ENCODE measurements at places on chromosomes 4 and X.

GRCh38 chr4:3391422-3391821, 50.3 kb upstream of the HGFAC start:
- no peak for DNase-seq

GRCh38 chr4:38368613-38369012, 295.4 kb upstream of the KLF3 start:
- no peak for DNase-seq

DNA sequence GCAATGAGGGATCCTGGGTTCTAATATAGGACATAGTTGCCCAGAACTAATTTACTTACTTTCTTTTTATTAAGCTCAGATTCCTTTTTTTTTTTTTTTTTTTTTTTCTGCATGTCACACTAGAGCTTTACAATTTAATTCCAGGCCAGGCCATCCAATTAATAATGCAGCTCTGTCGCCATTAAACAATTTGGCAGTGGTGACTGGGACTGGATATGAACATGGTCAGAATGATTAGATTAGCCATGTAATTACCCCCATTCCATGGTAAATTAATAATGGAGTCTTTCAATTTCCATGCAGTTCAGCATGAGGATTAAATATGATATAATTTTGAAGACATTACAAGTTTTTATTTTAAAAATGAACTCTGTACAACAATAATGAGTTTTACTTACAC, 226.9 kb upstream of the ANXA3 start:
- no peak for DNase-seq

- DNase-seq = no peak
These were observed 20.6 kb downstream of the ZNF721 start for GRCh38 chr4:478373-478772.

DNA sequence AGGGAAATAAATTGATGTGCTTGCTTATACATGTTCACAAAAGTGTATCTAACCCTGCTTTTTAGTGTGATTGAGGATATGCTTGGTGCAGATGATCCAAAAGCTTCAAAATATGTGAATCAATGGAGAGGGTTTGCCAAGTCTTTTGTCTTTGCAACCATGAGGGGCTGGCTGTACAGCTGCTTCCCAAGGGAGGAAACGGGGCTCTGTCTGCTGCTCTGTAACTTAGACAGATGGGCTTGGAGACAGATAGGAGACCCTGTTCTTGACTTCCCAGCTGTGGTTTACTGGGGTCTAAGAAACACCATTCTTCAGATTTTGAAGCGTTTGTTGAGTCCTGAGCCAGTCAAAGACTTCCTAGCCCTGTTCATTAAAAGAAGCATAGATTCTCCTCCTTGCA, 152.3 kb downstream of the DCLK2 start:
- no peak for DNase-seq

DNA sequence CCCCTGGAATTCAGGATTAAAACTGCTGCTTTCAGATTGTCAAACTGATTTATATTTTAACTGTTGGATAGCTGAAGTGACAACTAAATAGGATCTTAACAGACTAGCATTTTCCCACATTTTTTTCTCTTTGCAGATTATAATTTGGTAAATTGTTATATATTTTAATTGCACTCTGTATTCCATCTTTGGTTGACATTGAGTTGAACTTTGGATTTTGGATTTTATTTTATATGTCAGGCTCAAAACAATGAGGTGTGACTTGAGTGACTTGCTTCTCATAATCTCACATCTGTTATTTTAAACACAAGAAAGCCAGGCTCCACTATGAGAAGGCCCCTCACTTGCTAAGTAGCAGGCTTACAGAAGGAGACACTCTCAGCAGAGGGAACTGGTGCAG, 38.1 kb downstream of the NAA11 start:
- DNase-seq = peak; percentile 55

GRCh38 chrX:116246261-116246660, 75.7 kb downstream of the AGTR2 start:
- no peak for DNase-seq

DNA sequence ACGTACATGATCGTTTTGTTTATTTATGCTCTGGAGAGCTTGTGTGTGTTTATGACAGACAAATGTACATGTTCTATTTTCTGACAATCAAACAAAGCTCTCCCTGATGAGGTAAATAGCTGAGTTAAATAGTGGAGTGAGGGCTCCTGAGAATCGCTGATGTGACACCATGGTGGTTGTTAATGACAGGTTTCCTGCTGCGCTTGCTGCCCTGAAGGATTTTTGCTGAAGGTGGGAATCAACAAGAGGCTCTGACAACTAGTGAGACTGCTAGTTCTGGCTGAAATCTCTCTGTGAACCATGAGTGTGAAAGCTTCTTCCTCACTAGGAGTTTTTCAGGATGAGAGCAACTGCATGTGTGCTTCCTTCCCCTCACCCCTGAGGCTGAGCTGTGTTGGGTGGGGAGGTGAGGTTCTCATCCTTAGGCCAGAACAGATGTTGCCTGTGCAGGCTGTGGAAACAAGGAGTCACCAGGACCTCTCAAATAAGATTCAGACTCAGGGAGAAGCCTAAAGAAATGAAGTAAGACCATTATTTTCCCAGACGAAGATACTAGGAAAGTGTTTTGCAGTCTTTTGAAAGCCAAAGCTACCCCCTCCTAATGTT, 173.4 kb upstream of the JADE1 start:
- no peak for DNase-seq

- DNase-seq = no peak
These were observed 402.2 kb upstream of the MAGEB2 start for GRCh38 chrX:29813174-29813573.

- no peak for DNase-seq
These were observed 240.5 kb downstream of the GRIA3 start for GRCh38 chrX:123424546-123424945.

DNA sequence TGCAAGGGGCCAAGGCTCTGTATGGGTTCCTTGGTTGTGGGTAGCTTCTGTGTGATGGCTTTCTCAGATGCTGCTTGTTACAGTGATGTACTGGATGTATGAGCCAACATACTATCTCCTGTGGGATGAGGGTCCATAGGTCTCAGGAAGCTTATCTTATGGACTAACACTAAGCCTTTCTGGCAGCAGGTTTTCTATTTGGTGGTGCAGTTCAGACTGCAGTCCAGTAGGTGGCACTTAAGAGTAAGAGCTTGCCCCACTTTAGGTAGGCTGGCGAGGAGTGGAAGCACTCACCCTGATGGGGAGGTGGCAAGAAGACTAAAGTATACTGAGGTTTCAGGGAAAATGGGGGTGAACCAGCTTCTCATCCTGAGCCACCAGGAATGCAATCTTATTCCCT, 306.7 kb upstream of the MAOA start:
- DNase-seq = peak; percentile 10

DNA sequence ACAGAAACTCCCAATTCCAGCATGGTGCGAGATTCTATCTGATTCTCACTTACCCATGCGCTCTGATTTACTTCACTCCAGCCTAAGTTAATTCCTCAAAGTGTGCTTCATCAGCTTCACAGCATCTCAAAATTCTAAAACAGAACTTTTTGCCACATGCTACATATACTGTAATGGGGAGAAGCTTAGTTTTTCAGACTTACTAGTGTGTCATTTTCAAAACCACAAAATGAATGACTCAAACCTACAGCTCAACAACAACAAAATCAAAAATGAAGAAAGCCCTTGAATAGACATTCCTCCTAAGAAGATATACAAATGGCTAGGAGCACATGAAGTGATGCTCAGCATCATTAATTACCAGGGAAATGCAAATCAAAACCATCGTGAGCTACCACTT, 14.9 kb downstream of the IRF2 start:
- no peak for DNase-seq

- no peak for DNase-seq
These were observed 11.1 kb upstream of the CC2D2A start for GRCh38 chr4:15458616-15459015.

- DNase-seq = no peak
These were observed 2.5 kb upstream of the TMEM47 start for GRCh38 chrX:34659575-34659974.

DNA sequence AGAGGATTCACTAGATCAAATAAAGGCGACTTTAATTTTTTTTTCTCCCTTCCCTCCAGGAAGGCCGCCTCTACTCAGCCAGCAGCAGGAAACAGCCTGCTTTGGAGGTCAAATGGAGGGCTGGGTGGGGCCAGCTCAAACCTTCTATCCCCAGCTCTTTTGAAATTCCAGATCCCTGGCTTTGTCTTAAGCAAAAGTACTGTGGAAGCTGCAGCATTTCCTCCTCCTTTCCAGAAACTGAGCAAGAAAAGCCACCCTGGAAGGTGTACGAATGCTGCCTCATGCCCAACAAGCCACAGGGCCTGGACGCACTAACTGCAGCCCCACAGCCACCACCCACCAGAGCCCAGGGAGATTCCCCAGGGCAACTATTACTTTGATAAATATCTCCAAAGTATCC, 55.1 kb upstream of the ZCCHC13 start:
- no peak for DNase-seq

DNA sequence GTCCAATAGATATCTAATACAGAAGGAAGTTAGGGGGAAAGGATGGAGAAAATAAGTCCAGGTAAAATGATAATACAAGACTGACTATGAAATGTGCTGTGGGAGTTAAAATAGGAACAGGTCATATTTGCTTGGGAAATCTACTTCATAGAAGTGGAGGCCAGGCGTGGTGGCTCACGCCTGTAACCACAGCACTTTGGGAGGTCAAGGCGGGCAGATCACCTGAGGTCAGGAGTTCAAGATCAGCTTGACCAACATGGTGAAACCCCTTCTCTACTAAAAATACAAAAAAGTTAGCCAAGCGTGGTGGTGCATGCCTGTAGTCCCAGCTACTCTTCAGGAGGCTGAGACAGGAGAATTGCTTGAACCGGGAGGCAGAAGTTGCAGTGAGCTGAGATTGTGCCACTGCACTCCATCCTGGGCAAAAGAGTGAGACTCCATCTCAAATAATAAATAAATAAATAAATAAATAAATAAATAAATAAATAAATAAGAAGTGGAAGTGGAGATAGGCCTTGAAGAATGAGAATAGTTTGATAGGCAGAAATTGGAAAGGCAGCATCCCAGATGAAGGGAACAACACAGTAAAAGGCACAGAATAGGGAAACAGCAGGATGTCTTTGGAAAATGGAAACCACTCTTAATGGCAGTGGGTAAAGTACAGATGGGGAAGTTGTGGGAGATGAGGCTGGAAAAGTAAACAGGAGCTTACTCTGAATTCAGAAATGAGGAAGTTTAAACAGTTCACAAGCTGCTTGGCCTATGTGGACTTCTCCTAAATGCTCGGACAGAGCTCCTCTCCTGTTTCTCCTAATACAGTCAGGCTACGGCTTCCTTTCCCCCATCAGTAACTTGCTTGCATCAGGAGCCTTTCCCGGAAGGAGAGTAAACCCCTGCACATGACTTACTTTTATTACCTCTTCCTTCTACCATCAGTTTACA, 15.1 kb upstream of the GK start:
- DNase-seq = no peak

- no peak for DNase-seq
These were observed 75.9 kb upstream of the CITED1 start for GRCh38 chrX:72381439-72382201.

DNA sequence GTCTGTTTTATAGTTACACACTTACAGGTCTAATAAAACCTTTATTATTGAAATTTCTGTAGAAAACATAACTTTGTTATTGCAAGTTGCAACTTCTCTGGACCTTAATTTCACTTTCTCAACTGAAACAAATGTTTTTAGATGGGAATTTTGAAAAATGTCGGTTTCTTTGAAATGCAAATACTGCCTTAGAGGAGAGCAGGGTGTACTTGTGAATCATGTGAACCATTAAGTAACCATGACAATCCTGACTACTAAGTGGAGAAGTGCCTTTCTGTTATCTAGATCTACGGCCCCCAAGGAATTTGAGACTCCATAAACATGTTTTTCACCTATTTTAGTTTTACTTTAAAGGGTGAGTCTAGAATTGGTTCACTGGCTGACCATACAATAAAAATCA, 8.5 kb upstream of the ARMCX2 start:
- no peak for DNase-seq
